ENCODE measurements at places on chromosomes 7 and 10.

DNA sequence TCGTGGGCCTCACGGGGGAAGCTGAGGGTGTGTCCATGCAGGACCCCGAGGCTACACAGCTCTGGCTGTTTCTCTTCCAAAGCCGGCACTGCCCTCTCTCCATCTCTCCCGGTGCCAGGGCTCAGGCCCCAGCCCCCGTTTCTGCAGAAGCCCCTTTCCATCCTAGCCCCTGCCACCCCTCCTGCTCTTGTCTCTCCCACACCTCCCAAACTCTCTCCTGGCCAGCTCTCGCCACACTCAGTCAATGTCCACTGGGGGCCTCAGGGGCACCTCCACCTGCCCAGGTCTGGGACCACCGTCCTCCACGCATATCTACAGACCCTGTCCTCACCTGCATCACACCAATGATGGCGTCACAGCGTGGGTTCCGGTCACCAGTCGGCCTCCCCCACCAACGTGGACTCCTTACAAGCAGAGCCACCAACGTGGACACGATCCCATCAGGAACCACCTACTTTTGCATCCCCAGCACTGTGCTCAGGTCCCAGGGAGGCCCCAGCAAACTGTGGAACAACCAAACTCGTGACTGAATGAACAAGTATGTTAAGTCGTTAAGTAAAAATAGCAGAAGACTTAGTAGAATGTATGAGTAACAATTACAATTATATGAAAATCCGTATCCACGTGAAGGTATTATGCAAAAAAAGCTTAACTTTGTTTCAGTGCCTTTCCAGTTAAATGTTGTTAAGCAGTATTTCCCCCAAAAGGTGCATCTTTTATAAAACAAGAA, 38.4 kb downstream of the DIP2C start:
- DNase-seq = no peak

DNA sequence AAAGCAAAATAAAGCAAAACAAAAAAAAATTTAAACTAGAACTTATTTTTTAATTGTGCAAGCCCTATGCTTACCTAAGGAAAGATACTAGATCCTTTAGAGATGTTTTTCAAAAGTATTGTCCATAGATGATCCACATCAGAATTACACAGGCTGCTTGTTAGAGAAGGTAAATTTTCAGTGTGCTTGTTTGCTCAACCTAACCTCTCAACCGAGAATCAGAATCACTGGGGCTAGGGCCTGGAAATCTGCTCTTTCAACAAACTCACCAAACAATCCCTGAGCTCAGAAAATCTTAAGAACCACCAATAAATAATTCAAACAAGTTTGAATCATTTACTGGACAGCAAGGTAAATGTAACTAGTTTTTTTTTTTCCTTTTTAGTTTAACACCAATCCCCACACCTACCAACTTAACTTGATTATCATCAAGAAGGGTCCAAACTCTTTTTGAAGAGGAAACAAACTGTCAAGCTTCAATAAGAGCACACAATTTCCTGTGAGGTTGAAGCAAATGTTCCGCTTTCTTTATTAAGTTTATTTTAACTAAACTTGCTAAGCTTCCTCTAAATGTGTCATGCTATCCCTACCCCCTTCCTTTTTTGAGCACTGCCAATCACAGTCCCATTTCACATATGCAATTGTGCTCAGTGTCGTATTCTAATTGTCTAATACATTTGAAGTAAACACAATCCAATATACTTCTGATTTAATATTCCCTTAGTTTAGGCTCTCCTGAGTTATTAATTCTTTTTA, 7.4 kb upstream of the TSPAN33 start:
- DNase-seq = no peak

DNA sequence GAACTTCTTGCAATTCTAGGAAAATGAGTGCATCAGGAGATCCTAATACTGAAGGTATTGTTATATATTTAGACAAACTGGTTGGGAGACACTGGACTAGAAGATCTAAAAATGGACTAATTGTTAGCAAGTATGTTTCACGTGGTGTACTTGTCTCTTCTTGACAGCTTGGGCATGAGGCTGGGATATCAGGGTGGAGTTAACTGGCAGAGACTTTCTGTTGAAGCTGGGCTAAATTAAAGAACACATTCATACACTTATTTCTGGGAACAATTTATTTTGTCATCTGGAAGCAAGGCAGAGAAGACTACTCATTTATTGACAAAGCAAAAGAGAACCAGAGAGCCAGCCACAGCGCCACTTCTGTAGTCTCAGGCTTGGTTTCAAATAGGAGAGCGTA, 25.9 kb downstream of the TYW1 start:
- no peak for DNase-seq

DNA sequence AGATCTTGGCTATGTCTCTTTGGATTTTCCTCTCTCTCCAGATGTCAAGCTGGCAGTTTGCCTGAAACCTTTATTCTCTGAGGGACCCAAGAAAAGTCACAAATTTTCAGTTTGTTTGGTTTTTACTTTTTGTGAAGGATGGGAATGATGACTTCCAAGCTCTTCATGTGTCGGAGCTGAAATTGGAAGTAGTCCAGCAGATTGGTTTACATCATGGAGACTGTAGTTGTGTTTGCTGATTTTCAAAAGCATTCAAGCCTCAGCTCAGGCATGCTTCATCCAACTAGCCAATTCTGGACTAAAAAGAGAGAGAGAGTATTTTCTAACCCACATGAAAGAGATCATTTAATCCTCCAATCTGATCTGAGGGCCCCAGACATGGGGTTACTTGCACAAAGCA, 326.2 kb upstream of the AUTS2 start:
- no peak for DNase-seq

Measured in breast epithelium (tissue), 4 donors.